ENCODE measurements at places on chromosomes 2 and 18.
A peak's percentile ranks its signal among the peaks of the same experiment; 100 is the strongest.

GRCh38 chr18:27447451-27447881 lies 262.4 kb upstream of the CHST9 start:
- DNase-seq: peak; percentile 49

DNA sequence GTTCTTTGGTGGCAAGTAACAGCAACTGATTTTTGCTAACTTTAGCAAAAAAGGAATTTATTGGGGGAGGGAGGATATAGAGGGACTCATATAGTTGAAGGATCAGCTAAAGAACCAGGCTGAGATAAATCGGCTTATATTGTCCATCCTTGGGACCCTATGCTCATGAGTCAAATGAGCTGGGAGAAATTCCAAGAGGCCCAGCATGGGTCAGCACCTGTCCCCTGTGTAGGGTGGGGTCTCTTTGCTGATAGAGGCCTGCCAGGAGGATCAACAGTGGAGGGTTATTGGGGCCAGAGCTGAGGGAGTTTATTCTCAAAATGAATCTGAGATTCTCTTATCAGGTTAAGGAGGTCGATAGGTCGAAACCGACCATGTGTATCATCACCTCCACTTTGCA lies 97.2 kb downstream of the VAPA start:
- DNase-seq: no peak

- no peak for DNase-seq
These were observed 49.2 kb downstream of the DNER start for GRCh38 chr2:229665158-229665557.

DNA sequence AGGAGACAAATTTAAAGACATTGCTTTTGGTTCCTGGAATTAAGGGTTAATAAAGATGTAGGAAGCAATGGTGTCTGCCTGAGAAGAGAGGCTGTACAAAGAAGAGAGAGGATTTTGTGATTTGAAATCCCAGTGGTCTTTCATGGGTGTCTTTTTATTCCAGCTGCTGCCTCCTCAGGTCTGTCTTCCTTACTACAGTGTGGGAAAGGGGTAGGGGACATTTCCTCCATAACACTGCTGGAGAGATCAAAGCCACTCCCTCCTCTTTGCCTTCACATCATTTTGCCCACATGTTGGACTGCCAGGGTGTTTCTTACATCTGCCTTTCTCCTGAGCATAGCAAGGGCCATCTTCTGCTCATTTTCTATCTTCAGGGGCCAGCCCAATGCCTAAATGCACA lies 348.5 kb downstream of the EN1 start:
- no peak for DNase-seq

DNA sequence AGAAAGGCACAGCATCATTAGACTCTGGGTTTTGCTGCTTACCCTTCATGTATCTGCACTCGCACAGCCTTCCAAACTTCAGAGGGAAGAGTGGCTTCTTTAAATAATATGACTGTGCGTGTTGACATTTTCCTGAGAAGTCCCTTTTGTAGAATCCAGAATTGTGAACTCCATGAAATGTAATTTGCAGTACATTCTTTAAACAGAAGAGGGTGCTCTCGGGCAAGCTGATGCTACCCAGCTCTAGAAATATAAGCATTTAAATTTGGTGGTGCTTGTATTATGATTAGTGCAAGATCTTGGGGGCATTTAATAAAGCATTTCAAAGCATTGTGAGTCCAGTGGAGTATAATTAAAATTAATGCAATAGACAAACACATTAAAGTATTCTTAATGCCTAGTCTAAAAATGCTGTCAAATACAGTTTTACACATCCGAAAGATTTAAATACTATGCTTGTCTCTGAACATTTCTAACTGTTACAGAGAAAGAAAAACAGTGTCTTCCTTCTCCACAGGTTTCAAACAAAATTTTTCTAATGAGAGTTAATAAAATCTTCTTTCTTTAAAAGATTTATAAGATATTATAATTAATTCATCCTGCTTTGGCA lies 17.3 kb upstream of the GTF2A1L start:
- no peak for DNase-seq

DNA sequence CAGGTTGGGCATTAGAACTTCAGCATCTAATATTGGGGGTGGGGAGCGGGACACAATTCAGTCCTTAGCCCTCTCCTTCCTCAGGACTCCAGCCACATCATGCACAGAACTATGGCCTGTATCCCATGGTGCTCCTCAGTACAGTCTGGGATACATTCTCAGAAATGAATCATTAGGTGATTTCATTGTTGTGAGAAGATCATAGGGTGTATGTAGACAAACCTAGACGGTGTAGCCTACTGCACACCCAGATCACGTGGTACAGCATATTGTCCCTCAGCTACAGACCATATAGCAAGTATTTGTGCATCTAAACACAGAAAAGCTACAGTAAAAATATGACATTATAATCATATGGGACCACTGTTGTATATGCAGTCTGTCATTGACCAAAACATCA lies 23.2 kb upstream of the IMP4 start:
- no peak for DNase-seq

- DNase-seq: no peak
These were observed 194.8 kb upstream of the DOK6 start for GRCh38 chr18:69205925-69206324.

- DNase-seq: no peak
These were observed 26.0 kb upstream of the ANXA4 start for GRCh38 chr2:69715964-69716363.

DNA sequence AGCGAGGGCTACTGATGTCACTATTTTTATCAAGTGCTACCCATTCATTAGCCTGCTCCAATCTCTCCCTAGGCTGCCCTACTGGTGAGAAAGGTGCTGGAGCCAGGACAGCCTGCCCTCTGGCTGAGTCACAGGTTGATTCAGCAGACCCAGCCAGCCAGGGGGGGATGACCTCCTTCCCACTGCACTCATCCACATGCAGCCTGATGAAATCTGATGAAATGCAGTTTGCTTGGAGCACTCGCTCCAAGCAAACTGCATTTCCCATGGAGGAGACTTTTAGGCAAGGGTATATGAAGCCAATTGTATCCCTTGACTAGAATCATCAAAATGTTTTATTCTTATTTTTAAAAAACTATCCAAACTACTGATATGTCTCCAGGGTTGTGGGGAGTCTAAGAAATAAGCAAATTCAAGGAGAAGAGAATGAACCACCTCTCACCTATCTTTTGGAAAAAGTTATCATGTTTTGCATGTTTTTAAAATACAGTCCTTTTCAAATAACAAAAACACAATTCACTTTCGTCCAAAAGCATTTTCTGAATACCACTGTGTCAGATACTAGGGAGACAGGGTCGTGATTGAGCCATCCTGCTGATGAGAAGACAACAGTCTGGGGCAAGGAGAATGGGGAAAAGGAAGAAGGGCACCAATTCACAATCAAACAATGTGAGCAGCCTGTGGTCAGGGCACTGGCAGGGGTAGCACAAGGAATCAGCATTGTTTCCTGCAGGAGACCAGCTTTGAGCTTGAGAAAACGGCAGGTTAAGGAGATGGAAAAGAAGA lies 128.3 kb downstream of the AFF3 start:
- no peak for DNase-seq

- no peak for DNase-seq
These were observed 14.2 kb downstream of the NIFK start for GRCh38 chr2:121722479-121722878.

DNA sequence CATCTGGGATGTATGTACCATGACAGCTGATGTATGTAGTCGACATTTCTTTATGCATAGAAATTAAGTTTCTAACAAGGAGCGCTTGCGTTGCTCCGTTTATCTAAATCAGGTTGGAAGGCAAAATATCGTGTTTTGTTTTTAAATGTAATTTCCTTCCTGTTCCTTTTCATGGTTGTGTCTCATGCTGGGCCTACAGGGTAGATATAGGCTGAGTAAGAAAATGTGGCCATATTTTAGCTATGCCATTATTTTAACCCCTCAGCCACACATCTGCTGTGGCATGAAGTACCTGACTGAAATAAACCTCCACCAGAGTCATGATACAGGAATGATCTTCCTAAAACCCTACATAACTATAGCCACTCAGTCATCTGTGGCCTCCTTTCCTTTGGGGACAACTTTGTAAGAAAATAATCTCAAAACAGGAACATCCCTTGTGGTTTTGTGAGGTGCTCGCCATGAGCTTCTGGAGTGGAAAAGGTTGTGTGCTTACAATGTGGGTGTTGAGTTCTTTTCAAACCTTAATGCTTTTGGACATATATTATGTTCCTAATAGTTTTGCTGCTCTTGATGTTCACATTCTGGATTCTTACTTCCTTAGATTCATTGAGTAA lies 214.3 kb downstream of the FAM210A start:
- DNase-seq: no peak

- no peak for DNase-seq
These were observed 848 bp downstream of the TMSB10 start for GRCh38 chr2:84906108-84906899.

DNA sequence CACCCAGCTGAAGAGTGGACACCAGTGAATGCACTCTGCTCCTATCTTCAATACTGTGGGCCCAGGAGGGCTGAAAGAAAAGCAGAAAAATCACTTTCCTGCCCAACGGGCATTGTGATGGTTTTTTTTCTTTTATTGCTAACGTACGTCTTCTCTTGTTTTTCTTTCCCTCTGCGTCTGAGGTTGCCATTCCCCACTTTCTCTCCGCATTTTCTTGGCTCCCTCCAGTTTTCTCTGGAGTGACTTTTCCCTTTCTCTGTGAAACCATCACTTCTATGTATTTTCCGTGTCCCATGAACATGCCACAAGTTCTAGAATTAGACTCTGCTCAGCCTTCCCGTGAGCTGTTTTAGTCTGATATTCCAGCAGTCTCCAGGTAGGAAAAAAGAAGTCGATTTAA lies 169.2 kb downstream of the BCL2 start:
- DNase-seq: no peak

DNA sequence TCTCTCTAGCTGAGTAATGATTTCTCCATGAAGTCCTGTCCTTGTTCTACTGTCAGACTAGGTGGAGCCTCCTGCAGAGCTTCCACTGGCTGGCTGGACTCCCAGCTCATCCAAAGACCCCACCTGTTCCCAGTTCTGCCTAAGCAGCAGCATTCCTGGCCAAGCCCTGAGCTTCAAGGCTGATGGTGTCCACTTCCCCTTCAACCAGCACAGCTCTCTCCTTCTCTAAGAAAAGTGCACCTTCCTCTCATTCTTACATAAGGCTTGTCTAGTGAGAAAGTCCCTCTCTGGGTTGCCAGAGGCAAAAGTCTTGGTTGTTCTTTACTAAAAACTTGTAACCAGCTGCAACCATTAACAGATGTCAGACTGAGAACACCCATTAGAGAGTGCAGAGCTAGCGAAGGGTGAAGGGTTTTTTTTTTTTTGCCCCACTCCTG lies 58.9 kb downstream of the CXCR4 start:
- DNase-seq: no peak

DNA sequence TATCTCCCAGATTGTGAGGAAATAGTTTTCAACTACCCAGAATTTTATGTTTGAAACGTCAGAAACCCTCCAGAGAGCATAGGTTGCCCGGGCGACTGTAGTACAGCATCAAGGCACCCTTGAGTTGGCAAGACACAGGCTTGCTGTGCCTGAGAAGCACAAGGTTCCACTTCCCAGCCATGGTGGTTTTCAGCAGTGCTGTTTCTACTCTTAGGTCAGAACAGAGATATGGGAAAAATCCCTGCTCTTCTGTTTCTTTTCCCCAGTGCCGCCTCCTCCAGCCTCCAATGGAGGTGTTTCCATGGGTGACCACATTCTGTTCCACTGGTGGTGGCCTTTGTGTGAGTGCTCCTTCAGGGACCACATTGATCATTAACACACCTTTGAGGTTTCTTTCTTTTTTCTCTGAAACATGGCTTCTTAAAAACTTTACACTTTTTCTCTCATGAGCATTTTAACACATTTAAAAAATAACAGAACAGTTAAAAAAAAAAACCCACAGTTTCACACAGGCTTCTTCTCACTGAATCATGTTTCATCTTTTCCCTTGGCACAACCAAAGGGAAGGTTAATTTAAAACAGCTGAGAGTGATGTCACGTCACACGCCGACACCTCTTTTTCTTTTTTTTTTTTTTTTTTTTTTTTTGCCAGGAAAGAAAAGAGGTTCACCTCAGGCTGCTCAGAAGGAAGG lies 229.3 kb upstream of the HDAC4 start:
- no peak for DNase-seq

DNA sequence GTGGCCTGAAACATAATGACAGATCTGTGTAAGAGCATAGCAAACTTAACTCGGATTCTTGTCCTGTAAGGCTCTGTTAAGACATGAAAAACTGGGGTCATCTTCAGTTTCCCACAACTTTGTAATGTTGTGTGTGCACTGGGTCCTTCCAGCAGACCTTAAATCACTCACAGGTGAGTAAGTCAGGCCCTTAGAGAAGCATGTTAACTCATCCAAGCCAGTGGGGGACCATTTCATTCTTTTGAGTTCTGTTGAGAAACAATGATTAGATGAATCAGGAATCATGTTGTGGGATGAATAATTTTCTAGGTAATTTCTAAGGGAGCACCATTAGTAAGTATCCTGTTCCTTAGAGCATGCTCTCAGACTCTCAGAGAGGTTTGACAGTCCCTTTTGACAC lies 167.1 kb downstream of the ESCO1 start:
- DNase-seq: no peak

- no peak for DNase-seq
These were observed 48.9 kb upstream of the ATG16L1 start for GRCh38 chr2:233202531-233202944.

All from NCI-H510A (cell line).